ENCODE measurements at places on chromosomes 11 and 22.

DNA sequence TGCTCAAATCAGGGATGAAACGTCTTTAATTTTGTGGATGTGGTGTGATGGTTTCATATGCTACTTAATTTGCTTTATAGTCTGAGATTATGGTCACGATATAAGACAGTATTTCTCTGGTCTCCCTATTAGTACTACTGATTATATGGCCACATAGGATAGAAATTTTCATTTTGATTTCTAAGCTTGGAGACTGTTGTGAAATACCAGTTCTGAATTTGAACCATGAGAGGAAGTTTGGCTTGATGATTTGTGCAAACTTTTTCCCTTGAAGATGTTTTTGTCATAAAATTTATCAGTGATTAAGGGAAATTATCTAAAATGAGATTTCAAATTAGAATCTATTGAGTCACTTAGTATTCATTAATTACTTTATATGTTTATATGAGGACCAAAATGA lies 2.7 kb downstream of the RNF169 start:
- no peak for DNase-seq

DNA sequence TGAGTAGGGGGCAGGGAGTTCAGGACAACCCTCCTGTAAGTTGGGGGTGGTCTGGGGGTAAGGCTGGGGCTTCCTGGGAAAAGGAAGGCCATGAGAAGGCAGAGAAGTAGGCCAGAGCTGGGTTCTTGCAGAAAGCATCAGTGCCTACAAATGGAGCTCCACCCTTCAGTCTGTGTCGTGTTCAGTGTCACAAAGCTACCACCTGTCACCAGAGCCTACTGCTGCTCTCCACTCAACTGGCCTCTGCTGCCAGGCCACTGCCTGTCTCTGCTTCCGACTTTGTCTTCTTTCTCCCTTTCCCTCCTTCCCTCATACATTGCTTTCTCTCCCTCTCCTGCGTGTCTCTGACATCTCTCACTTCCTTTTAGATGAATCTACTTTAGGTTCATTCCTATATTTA lies 3.4 kb upstream of the WBP2NL start:
- no peak for DNase-seq

- no peak for DNase-seq
Observed at GRCh38 chr22:30612789-30613188, 5.8 kb downstream of the TCN2 start.

GRCh38 chr11:130150790-130151189 lies 8.8 kb upstream of the ST14 start:
- DNase-seq, result no peak

DNA sequence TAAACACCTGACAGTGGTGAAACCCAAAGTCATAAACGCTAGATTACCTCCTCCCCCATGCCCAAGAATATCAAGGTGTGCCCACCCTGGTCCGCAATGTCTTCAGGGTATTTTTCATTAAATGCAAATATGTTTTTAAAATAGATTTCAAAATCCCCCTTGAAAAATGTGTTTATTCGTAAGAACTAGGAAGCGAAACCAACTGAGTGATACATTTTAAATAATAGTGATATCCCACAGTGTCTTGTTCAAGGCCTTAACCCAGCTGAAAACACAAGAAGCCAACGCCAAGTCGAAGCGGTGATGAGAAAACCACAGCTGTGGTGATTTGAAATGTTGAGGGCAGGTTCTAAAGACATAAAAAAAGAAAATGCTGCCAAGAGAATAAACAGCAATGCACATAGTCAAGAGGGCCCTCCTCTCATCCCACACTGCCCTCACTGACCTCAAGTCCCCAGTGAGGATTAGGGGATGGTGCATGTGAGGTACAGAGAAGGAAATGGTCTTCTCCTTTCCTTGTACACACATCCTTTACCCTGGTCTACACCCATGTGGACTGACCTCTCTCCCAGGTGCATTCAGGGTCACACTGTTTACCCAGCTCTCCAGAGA lies 25.5 kb downstream of the KCNJ1 start:
- no peak for DNase-seq

- DNase-seq, result no peak
Observed at GRCh38 chr22:37411655-37412054, 15.6 kb downstream of the ELFN2 start.

Data from cortex of kidney (tissue), 1 donor.